Amniotic stem cell (primary cell): ENCODE measurements at places on chromosomes 12 and 14.

DNA sequence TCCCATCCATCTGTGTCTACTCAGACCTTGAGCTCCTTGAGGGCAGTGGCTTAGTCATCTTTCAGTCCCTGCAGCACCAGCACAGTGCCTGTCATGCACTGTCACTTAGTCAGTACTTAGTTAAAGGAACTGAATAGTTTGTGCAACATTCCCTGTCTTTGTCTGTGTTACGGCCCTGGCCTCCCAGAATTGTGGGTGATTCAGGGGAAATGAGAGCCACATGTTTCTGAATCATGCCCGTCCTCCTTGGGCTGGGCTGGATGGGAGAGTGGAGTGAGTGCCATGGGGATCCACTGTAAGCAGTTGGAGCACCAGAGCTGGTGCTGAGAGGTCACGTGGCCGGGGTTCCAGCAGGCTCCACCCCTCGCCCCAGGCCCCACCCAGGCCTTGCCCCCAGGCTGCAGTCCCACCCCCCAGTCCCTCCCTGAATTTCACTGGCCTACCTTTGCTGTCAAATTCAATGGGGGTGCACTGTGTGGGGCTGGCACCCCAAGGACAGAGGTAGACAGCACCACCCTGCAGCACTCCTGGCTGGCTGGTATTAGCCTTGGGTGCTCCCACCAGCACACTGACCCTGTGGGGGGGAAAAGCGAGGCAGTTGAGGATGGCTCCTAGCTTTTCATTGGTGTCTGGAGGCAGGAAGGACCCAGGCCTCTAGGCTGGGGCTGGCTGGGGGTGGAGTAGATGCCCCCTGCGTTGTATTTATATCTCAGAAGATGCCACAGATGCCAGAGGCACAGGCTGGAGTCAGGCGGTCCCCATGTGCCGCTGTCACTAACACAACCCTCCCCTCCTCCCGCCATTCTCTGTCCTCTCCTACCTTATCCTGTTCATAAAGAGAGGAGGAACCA, 7.5 kb downstream of the ITGA5 start:
- DNase-seq, result peak; percentile 95

- DNase-seq, result no peak
These were observed 143.0 kb downstream of the KSR2 start for GRCh38 chr12:117825827-117826226.

GRCh38 chr14:67228325-67228984, 12.8 kb upstream of the PALS1 start:
- DNase-seq, result no peak

DNA sequence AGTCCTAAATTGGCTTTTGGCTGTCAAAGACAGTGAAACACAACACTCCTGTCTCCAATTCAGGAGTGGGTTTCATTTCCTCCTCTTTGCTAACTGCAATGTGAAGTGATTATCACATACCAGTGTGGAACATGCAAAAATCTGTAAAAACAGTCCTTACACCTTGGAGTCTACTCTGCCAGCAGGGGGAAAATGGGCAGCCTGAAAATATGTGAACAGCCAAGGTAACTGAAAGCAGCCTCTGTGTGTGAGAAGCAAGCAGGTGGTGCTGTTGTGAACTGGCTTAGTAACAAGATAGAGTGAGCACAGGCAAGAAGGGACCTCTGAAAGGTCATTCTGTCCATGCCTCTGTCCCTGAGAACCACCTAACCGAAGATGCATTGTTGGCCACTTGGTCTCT, 6.0 kb downstream of the PRMT8 start:
- no peak for DNase-seq

DNA sequence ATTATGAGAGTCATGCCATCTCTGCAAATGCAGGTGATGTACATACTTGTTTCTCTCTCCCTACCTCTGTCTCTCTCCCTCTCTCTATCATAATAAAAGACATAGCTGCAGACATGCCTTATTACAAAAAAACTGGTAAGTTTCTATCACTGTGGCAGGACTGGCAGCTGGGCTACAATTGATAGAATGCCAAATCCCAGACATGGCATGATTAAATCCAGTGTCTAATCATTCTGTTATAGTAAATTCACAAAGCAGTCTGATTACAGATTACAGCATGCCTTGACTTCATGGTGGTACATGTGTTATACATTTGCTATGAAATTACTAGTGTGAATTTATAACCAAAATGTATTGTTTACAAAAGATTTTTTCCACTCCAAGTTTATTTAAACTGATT, 854.7 kb downstream of the TMTC2 start:
- DNase-seq, result no peak

GRCh38 chr12:124804011-124804621, 59.5 kb downstream of the SCARB1 start:
- no peak for DNase-seq

- peak; percentile 84 for DNase-seq
These were observed 75.4 kb downstream of the CCDC92 start for GRCh38 chr12:123897221-123897620.

DNA sequence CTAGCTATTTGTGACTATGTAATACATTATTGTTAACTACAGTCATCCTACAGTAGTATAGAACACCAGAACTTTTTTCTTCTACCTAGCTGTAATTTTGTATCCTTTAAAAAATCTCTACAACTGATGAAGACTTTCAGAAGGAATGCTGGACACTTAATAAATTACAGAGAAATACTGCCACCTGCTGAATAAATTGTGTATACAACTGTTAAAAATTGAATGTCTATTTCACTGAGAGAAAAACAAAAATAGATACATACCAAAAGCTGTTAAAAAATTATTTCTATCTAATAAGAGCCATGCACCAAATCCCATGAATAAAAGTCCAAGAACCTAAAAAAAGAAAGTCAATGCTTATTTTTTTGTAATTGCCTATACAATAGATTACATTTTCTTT, 6.6 kb downstream of the TSPAN19 start:
- peak; percentile 8 for DNase-seq

DNA sequence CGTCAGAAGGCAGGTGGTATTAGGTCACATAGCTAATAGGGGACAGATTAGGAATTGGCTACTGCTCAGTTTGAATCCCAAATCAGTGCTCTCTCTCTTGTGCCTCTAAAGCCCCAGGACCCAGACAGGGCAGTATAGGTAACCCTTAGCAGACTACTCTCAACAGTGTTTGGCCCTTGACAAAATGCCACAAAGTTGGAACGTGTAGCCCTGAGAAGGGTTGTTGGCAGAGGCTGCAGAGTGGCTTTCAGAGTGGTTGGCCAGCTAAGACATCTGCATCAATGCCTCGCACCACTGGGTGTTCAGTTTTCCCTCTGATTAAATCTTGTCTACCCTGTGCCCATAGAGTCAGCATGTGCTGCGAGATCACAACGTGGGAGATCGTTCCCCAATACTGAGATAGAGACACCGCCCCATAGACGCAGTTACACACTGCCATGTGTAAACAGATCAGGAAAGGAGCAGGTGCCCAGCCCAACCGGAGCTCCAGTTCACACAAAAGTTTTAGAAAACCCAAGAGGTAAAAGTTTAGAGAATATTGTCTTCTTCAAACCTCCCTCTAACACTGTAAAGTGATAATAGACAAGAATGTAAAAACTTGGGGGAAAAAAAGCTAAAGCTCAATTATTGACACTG, 48.3 kb downstream of the EML1 start:
- DNase-seq, result no peak
